ENCODE measurements at places on chromosomes 1 and 21.

DNA sequence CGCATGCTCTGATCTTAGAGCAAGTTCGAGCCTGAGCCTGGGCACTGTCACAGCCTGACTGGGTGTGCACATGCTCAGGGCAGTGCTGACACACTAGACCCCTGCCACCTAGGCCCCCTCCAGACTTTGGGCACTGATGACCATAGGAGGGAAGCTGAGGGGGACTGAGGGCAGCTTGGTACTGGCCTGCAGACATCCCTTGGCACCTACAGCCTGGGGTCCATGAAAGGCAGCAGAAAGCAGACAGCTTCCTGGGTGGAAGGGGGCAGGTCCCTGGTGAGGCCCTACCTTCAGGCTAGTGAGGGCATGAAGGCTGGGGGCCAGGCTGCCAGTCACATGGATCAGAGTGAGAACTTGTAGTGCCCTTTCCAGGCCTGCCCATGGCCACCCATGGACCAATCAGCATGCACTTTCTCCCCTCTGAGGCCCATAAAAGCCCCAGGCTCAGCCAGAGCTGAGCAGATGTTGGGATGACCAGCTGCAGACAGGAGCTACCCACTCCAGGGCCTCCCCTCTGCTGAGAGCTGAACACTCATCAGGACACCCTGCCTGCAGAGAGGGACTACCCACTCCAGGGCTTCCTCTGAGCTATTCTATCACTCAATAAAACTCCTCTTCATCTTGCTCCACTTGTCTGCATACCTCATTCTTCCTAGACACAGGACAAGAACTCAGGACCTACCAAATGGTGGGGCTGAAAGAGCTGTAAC is 680.8 kb downstream of the MATN1 start:
- no peak for DNase-seq

GRCh38 chr1:103525114-103525606 is 339 bp upstream of the RNPC3 start:
- DNase-seq: no peak

DNA sequence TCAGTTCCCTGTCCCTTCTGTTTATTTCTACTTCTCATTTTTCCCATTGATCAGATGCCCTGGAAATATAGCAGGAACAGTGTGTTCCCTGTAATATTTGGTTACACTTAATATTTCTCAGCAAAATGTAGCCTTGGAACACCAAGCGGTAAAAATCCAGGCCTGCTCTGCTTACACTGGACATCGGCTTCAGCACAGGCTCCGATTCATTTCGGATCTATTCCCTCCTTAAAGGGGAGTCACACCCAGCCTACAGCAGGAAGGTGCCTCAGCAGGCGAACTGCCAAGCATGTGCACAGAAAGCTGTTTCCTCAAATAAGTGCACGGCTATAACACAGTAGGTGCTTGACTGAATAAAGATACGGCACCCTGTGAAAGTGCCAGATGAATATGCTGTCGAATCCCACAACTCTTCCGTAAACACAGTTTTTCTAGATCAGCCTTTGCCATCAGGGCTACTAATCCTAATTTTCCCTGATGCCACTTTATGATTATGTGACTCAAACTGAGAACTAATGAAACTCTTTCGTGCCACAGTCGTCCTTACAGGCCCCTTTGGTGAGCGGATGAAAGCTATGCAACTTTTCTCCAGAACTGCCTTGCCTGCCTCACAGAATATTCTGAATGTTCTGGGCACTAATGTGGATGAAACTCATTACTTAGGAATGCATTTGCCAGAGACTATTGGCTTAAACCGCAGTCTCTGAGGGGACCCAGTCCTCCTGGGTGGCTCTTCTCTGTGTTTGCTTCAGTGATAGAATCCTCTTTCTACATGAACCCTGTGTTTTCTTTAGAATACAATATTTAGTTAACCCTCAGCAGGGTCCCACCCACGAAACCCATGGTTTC is 275.5 kb upstream of the RUNX1 start:
- no peak for DNase-seq

- DNase-seq: no peak
Measured at GRCh38 chr21:33968080-33968994, 52.7 kb upstream of the ATP5PO start.

DNA sequence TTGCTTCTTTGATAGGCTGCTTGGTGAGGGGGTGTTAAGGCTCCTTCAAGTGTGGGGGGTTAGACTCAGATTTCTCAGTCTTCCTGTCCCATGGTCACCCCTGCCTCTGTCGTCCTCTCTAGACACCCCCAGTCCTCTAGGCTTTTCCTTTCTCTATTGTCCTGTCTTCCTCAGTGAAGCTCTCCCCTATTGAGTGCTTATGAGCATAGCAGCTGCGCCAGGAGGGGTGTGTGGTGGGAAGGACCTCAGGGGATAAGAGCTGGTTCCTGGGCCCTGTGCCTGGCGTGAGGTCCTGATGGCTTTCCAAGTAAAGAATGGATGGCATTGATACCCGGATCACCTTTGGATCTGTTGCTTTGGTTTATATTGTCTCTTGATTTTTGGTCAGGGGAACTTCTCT is 69.1 kb downstream of the DIP2A start:
- no peak for DNase-seq

DNA sequence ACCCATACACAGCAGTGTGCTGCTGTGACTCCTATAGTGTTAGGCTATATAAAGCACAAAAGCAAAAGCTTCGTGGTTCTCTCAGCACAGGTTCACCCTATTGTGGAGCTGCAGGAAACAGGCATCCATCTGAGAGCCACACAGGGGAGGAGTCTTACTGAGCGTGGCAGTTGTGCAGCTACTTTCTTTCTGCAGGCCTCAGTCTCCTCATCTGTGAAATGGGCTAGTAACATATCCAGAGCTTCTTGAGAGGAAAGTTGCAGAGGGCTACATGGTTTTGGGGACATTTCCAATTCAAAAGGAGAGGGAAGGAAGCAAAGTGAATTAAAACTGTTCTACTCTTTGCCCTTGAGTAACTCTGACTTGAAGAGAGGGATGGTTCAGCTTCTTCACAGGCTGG is 142.0 kb downstream of the FOXD2 start:
- DNase-seq: no peak

GRCh38 chr1:109818271-109818987 is 54.7 kb upstream of the EPS8L3 start:
- no peak for DNase-seq

DNA sequence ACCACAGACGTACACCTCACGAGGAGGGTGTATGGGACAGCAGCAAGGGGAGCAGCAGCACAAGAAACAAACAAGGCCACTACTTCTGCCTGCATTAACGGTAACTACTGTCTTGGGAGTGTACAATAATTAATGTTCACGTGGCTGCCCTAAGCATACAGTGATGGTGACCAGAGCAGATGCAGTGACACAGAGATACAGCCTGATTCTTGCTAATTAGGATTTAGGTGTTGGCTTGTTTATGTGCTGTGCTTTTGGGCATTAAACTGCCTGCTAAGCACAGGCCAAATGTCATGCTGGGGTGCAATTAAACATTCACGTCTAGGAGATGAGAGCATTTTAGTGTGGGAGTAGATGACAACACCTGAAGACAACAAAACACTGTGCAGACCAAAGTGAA is 7.2 kb downstream of the ZNF669 start:
- no peak for DNase-seq

- DNase-seq: no peak
Measured at GRCh38 chr1:44694863-44695478, 20.5 kb downstream of the ARMH1 start.

- DNase-seq: no peak
Measured at GRCh38 chr1:26739329-26739914, 43.6 kb downstream of the ARID1A start.

DNA sequence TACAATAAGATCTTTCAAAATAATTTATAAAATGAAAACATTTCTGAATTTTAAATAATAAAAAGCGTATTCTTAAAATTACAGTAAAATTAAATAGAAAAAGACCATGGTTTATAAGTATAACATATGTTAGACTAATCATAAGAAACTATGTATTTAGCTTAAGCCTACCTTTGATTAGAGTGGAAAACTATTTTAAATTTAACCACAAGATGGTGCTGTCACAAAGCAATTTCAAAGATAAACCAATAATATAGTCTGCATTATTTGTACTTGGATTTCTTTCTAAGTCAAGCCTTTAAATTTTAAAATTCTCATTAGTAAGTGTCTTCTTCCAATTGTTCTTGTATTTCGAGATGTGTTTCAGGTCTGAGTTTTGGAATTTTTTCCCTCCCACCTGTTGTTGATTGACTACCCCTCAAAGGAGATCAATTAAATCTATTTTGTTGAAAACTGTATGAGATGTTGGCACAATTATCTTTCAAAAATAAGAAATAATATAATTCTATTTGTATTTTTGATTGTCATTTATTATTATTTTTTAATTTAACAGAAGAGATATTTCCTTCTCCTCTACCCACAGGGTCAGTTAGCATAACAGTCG is 459.8 kb downstream of the KCNT2 start:
- no peak for DNase-seq

DNA sequence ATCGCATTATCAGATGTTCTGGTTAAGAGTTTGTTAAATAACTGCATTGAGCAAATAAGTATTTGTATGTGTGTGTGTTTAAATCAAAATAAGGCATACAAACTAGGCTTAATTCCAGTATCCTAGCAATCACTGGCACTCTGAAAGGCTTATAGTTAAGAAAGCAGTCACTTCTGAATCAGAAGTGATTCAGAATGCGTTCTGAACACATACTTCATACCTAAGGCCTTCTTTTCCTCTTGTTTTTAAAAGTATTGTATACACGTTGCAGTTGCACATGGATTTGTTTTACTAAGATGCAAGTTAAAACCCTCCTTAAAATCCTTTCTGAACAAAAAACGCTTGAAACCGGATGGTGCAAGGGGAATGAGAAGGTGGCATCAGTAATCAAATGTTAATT is 238.4 kb upstream of the DMRTA2 start:
- no peak for DNase-seq

DNA sequence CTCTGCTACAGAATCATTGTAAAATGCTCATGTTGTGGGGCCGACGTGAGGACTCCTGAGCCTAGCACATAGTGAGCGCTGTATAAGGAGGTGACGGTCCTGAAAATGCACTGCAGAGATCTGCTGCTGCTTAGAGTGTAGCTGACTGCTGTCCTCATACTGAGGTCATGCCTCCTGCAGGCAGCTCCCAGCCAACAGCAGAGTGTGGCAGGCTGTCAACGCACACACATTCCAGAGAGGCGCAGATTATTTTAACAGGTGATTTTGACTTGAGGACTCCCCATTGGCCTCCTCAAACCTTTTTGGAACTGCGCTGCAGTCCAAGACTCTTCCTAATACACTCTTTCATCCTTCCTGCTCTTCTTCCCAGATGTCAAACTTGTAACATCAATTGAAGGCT is 119.8 kb upstream of the KCNJ6 start:
- DNase-seq: no peak

- no peak for DNase-seq
Measured at GRCh38 chr1:171772312-171772711, 9.1 kb upstream of the METTL13 start.

DNA sequence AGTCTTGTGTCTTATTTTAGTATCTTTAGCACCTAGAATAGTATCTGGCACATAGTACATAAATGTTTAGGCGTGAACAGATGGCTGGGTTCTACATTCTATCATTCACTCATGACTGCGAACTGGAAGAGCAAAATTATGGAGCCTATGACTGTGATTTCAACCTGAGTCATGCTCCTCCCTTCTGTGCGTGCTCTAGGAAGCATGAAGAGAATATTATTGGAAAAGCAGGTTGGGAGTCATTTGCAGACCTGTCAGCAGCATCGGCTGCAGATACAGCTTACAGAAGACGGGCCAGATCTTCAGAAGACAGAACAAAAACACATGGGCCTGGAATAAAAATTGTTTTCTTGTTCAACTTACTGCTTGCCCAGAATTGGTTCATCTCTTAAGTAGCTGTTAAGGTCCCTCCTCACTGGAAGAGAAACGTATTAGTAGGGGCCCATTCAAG is 344.0 kb upstream of the USP24 start:
- DNase-seq: no peak

GRCh38 chr21:43658769-43659135 is 536 bp downstream of the HSF2BP start:
- DNase-seq: no peak

GRCh38 chr1:84585803-84586202 is 11.6 kb upstream of the CTBS start:
- DNase-seq: no peak

GRCh38 chr1:217642455-217642854 is 11.3 kb downstream of the SPATA17 start:
- no peak for DNase-seq

DNA sequence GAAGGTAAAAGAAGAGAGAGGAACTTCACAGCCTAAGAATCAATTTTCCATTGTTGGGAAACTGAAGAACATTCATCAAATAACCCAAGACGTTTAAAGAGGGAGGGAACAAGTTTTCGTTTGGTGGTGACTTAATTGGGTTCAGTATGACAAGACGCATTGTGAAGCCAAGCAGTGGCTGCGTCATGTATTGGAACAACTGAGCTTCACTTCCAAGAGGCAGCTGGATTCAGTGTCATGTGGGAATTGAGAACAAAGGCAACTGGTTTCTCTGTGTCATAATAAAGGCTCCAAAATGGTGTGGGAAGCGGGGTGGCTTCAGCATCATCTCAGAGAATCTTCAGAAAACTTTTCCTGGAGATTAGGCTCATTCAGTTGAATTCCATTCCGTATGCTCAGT is 29.8 kb upstream of the RC3H1 start:
- DNase-seq: no peak

GRCh38 chr1:174269989-174270651 is 110.8 kb downstream of the RABGAP1L start:
- DNase-seq: no peak

DNA sequence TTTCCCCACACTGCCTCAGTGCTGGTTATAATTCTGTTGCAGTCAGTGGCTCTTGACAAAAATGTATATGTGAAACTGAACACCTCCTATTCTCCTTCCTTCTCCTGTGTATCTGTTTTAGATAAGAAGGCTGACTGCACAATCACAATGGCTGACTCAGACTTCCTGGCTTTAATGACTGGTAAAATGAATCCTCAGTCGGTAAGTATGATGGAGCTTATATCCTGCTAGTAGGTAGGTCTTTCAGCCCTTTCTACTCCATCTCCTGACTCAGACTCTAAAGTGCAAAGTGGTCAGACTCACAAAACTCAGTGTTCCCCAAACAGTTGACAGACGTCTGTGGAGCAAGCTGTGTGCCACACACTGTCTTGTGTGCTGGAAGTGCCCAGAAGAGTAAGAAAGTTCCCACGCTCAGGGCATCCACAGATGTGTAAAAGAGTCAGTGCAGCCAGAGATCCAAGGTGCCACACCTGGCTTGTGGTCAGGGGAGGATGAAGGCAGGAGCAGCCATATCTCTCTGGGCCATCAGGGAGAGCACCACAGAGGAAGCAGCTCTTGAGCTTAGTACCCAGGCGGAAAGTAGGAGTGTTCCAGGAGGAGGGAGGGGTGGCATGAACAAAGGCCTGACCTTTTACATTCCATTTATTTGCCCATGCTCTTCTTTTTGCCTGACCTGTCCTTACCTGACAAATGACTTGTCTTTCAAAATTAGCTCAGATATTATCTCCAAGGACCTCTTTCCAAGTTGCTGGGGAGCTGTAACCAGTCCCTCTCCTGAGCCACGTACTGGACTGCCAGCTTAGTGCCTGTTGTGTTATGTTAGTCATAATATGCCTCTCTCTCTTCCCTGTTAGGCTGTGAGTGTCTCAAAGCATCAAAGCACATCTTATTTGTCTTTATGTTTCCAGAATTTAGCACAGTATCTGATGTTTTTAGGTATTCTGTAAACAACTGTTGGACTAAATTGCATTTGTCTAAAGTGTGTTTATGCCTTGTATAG is 14.0 kb upstream of the PODN start:
- DNase-seq: no peak

GRCh38 chr1:213003256-213003655 is 12.4 kb downstream of the ANGEL2 start:
- no peak for DNase-seq

All from SIG-M5 (cell line).